ENCODE measurements at places on chromosomes 1 and 21. TPM values are rescaled to one million over a fixed set of nuclear protein-coding genes. Genes with fewer than 3 reads are reported as not detected.

DNA sequence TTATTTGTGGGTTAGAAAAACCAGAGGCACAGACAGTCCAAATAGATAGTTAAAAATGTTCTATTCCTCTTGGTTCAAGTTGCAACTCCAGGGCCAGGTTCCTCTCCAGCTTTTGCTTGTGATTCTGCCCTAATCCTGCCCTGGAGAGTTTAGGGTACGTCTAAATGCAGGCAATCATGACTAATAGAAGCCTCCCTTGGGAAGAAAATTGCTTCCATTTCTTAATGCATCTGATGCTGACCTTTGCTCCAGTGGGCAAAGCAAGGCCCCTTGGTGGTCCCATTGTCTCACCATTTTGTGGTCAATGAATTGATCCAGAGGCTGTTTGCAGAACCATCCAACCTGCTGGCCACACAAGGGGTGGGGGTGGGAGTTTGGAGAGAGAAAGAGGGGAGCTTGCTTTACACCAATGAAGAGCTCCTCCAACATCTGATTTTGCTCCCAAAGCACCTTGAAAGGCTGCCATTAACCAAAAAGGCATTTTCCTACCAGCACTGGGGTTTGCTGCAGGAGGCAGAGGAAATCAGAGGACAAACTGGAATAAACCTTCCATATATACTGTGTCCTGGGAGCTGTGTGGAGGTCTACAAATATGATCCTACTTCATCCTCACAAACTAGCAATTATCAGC is 31.3 kb downstream of the C8B start:
- H3K4me3 ChIP-seq: no peak overlapping the region
- H3K27ac ChIP-seq: no peak overlapping the region
- H3K4me1 ChIP-seq: no peaks in the 10 kb centered on the region
- peaks cover 7% of the 10 kb centered on the region for H3K27me3 ChIP-seq
- peak; percentile 9 for DNase-seq
- H3K36me3 ChIP-seq: no peaks in the 10 kb centered on the region

LCE2B gene
- total RNA-seq: not detected

TDRD5 gene
- total RNA-seq: not detected

DNA sequence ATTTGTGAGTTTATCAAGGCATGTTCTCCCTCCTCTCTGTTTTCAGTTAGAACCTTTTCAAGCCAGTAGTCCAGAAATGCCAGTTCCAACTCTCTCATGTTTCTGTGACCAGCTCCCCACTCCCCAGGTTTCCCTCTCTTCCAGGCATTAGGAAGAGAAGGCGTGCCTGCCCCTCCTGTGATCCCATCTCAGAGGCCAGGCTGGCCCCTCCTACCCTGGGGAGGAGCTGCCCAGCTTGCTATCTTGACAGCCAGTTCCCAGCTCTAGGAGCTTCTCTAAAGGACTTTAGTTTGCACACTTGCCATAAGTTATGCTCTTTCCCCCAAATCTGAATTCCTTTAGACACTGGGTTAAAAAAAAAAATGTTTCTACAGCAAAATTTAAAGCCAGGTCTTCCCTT is 8.9 kb downstream of the HYI start:
- no peaks in the 10 kb centered on the region for H3K27me3 ChIP-seq
- no peak for DNase-seq
- no peak overlapping the region for H3K4me3 ChIP-seq
- peaks cover 4% of the 10 kb centered on the region for H3K4me1 ChIP-seq
- no peak overlapping the region for H3K27ac ChIP-seq
- H3K36me3 ChIP-seq: peaks cover 90% of the 10 kb centered on the region

DNA sequence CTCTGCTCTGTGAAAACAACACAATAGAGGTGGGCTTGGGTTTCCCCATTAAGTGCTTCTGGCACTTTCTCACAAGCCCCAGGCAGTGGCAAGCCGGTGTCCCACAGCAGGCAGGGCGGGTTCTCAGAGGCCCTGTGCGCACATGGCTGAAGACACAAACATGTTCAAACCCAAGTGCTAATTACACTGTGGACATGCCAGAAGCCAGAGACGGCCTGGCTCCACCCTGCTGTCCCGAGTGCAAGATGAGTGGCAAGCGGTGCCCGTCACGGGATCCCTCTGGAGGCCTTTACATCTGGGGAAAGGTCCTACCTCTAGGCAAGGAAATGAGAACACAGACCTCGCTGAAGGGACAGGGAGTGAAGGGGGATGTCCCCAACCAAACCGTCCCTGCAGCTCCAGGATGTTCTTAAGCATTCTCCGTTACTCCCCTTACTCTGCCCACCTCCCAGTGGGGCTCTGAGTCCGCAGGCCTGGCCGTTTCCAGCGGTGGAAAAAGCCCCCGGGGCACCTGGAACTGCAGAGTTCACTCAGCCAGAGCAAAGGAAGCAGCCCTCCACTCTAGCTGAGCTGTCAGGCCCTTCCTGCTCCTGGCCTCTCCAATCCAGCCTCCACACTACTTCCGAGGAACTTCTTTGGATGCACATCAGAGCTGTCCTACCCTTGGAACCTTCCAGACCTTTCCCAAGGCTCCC is 57.4 kb downstream of the SLC66A1 start:
- H3K27me3 ChIP-seq: no peaks in the 10 kb centered on the region
- peaks cover 48% of the 10 kb centered on the region for H3K36me3 ChIP-seq
- no peak overlapping the region for H3K27ac ChIP-seq
- DNase-seq: no peak
- no peaks in the 10 kb centered on the region for H3K4me1 ChIP-seq
- no peak overlapping the region for H3K4me3 ChIP-seq

ETV3L gene
- not detected for total RNA-seq

- H3K27me3 ChIP-seq: no peaks in the 10 kb centered on the region
- DNase-seq: no peak
- H3K4me1 ChIP-seq: no peaks in the 10 kb centered on the region
- H3K36me3 ChIP-seq: no peaks in the 10 kb centered on the region
- H3K27ac ChIP-seq: no peak overlapping the region
Observed at GRCh38 chr1:4149281-4149680, 249.2 kb upstream of the C1orf174 start.
